Natural killer cell treated with Interleukin-12 subunit alpha and Interleukin-12 subunit beta and Interleukin-15 and Interleukin-18, amount 100 ng/mL, for 72 hours (primary cell): ENCODE measurements at places on chromosomes 7 and 10. TPM values are rescaled to one million over a fixed set of nuclear protein-coding genes. Genes with fewer than 3 reads are reported as not detected.

Gene AKR1B15
- not detected for total RNA-seq

GRCh38 chr10:88150339-88150738 is 286.9 kb downstream of the PTEN start:
- no peak overlapping the region for H3K4me3 ChIP-seq
- peaks cover 19% of the 10 kb centered on the region for H3K4me1 ChIP-seq
- no peaks in the 10 kb centered on the region for H3K27me3 ChIP-seq
- H3K27ac ChIP-seq, result no peak overlapping the region
- no peak for DNase-seq
- H3K36me3 ChIP-seq, result no peaks in the 10 kb centered on the region

DNA sequence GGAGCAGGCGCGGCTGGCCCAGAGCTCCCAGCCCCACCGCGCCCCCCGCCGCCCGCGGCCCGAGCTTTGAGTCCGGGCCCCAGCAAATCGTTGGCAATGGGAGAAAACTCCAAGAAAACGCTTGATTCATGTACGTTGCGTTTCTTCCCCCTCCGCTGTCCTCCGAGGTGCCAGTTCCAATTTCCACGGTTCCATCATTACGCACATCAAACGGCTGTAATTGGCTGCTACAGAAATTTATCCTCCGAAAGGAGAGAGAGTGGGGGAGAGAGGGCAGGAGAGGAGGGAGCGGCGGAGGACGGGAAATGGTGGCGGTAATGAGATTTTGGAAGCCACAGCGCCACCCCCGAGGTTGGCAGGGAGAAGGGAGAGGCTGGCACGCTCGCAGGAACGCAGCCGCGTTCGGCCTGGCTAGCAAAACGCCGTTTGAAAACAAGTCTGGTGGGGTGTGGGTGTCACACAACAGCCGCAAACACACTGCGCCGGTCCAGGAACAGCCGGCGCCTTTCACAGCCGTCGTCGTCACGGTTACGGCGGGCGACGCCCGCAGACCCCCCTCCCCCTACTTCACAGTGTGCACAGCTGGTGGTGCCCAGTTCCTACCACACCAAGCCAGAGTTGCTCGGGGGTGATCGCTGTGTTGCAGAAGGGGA is 57.5 kb downstream of the UNCX start:
- H3K4me3 ChIP-seq, result peak overlapping the region; percentile 67
- no peaks in the 10 kb centered on the region for H3K27me3 ChIP-seq
- H3K36me3 ChIP-seq, result no peaks in the 10 kb centered on the region

- no peak for DNase-seq
- H3K4me1 ChIP-seq, result no peaks in the 10 kb centered on the region
- peaks cover 47% of the 10 kb centered on the region for H3K27me3 ChIP-seq
- no peaks in the 10 kb centered on the region for H3K36me3 ChIP-seq
- no peak overlapping the region for H3K27ac ChIP-seq
Measured at GRCh38 chr10:9253121-9253520, 1198.6 kb downstream of the GATA3 start.

DNA sequence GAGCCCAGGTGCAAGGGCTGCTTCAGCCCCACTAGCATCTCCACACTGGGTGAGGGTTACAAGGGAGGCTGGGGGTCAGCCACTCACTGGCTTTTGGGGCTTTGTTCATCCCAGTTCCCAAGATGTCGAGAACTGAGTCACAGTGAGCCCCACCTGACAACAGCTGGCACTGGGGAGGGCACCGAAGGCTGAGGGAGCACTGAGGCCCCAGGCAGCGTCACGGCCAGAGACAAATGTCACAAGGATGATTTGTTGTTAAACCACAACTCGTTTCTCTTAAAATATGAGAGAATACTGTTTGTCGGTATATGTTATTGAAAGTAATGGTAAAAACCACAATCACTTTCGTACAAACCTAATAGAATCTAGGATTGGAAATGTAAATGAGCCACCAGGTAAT is 219.9 kb downstream of the CELF2 start:
- peak overlapping the region; percentile 90 for H3K4me3 ChIP-seq
- H3K27ac ChIP-seq, result no peak overlapping the region
- DNase-seq, result peak; percentile 79
- H3K4me1 ChIP-seq, result peaks cover 89% of the 10 kb centered on the region

- H3K4me1 ChIP-seq, result no peaks in the 10 kb centered on the region
- no peak for DNase-seq
- no peaks in the 10 kb centered on the region for H3K36me3 ChIP-seq
- no peak overlapping the region for H3K4me3 ChIP-seq
- no peaks in the 10 kb centered on the region for H3K27me3 ChIP-seq
Measured at GRCh38 chr10:36221101-36221500, 579.0 kb upstream of the FZD8 start.

DNA sequence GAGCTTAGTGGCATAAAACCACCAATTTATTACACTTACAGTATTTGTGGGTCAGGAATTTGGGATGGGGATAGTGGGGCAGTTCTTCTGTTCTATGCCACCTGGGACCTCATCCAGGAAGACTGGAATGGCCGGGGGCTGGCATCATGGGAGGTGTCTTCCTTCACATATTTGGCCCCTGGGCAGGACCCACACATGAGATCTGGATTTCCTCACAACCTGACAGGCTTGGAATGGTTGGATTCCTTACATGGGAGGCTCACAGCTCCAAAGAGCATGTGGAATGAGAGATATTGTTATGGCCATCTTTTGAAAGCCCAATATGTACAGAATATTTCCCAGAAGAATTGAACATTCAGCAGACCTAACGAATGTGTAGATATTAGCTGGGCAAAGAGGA is 21.9 kb downstream of the LSMEM1 start:
- no peak for DNase-seq
- no peaks in the 10 kb centered on the region for H3K4me1 ChIP-seq
- H3K27ac ChIP-seq, result no peak overlapping the region
- H3K36me3 ChIP-seq, result no peaks in the 10 kb centered on the region

- no peaks in the 10 kb centered on the region for H3K27me3 ChIP-seq
- H3K36me3 ChIP-seq, result no peaks in the 10 kb centered on the region
- H3K4me1 ChIP-seq, result no peaks in the 10 kb centered on the region
- H3K27ac ChIP-seq, result no peak overlapping the region
Measured at GRCh38 chr10:86671419-86671818, 3.1 kb downstream of the LDB3 start.

- H3K4me3 ChIP-seq, result peak overlapping the region; percentile 95
- H3K27me3 ChIP-seq, result no peaks in the 10 kb centered on the region
- H3K36me3 ChIP-seq, result no peaks in the 10 kb centered on the region
- peaks cover 48% of the 10 kb centered on the region for H3K4me1 ChIP-seq
- DNase-seq, result peak; percentile 93
Measured at GRCh38 chr7:140696024-140696679, 356 bp upstream of the NDUFB2 start.
